Activated naive CD8-positive, alpha-beta T cell treated with anti-CD3 and anti-CD28 coated beads, Interleukin-2, amount 50 U/mL, for 24 hours (primary cell): ENCODE measurements at places on chromosomes 7 and 10.
A peak's percentile ranks its signal among the peaks of the same experiment; 100 is the strongest.

GRCh38 chr7:140478246-140479061, 851 bp downstream of the MKRN1 start:
- H3K27ac ChIP-seq = peak overlapping the region; percentile 85
- no peaks in the 10 kb centered on the region for H3K36me3 ChIP-seq
- H3K4me3 ChIP-seq = peak overlapping the region; percentile 87
- H3K4me1 ChIP-seq = peaks cover 31% of the 10 kb centered on the region
- no peaks in the 10 kb centered on the region for H3K27me3 ChIP-seq
- peak; percentile 42 for DNase-seq

DNA sequence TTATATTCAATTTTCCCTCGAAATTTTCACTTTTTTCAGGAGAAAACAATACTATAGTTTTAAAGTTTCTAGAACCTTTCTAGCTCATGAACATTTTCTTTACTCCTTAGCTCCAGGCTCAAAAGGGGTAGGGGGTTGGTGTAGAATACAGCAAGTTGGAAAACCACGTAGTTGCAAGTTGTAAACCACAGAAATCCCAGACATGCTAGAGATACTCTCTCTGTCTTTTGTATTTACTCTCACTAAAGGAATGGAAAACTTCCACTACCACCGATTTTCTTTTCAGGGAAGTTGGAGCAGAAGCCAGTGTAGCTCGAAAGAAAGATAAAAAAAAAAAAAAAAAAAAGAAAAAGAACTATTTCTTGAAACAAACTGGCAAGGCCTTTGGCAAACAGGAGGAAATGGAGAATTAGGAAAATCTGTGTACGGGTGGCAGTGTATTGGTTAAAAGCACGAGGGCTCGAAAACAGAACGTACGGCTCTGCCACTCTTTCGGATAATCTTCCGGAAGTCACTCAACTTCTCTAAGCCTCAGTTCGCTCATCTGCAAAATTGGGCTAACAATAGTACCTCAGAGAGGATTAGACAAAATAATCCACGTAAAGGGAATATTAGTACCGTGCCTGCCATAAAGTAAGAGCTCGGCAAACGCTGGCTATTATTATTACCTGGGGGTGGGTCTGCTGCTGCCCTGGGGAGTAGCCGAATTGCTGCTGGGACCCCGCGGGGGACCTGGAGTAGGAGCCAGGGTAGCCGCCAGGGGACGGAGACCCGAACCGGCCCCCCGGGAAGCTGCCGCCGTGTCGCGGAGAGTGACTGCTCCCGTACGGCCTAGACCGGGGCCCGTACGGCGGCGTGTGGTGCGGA, 628 bp downstream of the MPLKIP start:
- peak overlapping the region; percentile 98 for H3K27ac ChIP-seq
- no peak for DNase-seq
- H3K27me3 ChIP-seq = peaks cover 5% of the 10 kb centered on the region
- peak overlapping the region; percentile 93 for H3K4me3 ChIP-seq
- peaks cover 19% of the 10 kb centered on the region for H3K36me3 ChIP-seq

GRCh38 chr7:140031364-140031763, 31.4 kb downstream of the PARP12 start:
- no peak overlapping the region for H3K4me3 ChIP-seq
- no peak for DNase-seq
- peaks cover 32% of the 10 kb centered on the region for H3K36me3 ChIP-seq
- peaks cover 13% of the 10 kb centered on the region for H3K4me1 ChIP-seq
- no peaks in the 10 kb centered on the region for H3K27me3 ChIP-seq

DNA sequence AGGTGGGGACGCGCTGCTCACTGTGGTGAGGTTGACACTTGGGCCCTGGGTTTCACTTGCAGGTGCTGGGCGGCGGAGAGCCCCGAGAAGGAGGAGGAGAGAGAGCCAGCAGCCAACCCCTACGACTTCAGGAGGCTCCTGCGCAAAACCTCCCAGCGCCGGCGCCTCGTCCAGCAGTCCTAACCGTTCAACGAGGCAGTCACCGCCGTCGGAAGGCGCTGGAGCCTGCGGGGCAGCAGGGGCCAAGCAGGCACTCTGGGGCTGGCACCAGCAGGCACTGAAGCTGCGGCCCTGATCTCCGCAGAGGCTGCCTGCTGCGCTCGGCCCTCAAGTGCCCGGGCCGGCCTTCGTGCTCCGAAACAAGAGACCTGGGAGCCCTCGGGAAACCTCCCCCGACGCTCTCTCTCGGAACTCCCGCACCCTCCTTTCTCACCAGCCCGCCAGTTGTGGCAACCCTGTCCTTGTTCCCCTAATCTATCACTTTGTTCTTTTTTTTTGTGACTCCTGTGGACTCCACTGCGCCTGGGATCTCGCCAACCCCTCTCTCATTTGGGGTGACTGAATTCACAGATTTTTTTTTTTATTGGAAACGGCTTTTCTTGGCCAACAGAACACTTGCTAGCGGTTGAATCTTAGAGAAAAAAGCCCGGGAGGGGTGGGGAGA, 4.7 kb upstream of the GAD2 start:
- H3K27me3 ChIP-seq = peaks cover 53% of the 10 kb centered on the region
- H3K4me1 ChIP-seq = peaks cover 21% of the 10 kb centered on the region
- DNase-seq = no peak
- H3K27ac ChIP-seq = no peak overlapping the region
- H3K36me3 ChIP-seq = no peaks in the 10 kb centered on the region
- H3K4me3 ChIP-seq = no peak overlapping the region

GRCh38 chr7:191981-192649, at the start of gene FAM20C:
FAM20C (plus strand) TSS chr7:192571; CDS start chr7:193200, 629 bp downstream.
- H3K4me1 ChIP-seq = peaks cover 3% of the 10 kb centered on the region
- H3K27me3 ChIP-seq = peaks cover 31% of the 10 kb centered on the region
- no peak within 1 kb of the TSS for H3K27ac ChIP-seq
- DNase-seq = peak; percentile 48

DNA sequence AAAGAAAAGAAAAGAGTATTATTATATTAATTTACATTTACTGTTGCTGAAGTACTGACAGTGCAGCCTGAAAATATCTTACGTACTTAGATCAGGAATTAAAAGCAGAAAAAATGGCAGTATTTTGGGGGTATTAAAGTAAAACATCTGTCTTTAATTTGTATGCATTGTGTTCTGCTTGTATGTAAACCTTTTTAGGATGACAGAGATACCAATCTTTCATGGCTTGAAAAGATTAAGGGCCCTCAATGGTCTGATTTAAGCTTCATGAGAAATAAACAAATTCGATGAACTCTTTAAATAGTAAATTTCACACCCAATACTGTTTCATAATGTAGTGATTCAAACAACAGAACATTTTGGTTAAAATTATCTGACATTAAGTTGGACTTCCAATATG, 116.3 kb downstream of the MLLT10 start:
- DNase-seq = no peak
- H3K27me3 ChIP-seq = no peaks in the 10 kb centered on the region
- H3K4me1 ChIP-seq = peaks cover 17% of the 10 kb centered on the region
- no peak overlapping the region for H3K27ac ChIP-seq
- no peak overlapping the region for H3K4me3 ChIP-seq

- H3K4me3 ChIP-seq = no peak overlapping the region
- no peaks in the 10 kb centered on the region for H3K36me3 ChIP-seq
- DNase-seq = no peak
- no peaks in the 10 kb centered on the region for H3K27me3 ChIP-seq
These were observed 68.2 kb upstream of the GRM8 start for GRCh38 chr7:127320974-127321373.

DNA sequence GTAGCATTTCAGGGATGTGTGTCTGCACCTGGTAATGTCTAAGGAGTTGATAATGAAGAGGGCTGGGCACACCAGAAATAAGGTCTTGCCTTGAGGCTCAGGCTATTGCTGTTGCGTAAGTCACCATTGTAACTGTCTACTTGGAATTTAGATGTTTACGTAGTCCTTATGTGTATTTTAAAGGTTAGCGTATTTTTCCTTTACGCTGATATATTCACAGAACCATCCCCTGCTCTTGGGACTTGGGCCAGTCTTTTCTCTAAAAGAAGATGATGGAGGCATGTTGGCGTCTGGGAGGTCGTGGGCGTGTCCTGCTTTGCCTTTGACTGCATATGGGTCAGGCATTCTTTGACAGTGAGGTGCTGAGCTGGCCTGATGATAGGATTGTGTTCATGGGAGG, 14.7 kb downstream of the WDR37 start:
- H3K4me3 ChIP-seq = no peak overlapping the region
- H3K36me3 ChIP-seq = peaks cover 12% of the 10 kb centered on the region
- H3K4me1 ChIP-seq = peaks cover 42% of the 10 kb centered on the region
- peak overlapping the region; percentile 12 for H3K27ac ChIP-seq

DNA sequence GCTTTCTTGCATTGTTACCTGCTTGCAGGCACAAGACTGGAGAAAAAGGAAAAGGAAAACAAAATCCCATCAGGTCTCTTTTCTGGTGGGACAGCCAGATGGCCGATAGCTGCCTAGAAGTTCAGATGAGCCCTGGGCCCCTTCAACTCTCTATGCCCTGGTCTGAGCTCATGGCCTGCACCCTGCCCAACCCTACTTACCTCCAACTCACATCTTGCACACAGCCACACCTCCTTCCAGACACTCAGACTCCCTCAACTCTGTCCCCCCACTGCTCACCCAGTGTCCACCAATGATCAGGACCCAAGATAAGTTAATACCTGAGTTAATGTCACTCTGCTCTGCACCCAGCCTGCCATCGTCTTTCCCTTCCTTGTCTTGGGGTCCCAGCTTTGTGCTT, 10.9 kb downstream of the RBP3 start:
- DNase-seq = no peak
- H3K27me3 ChIP-seq = no peaks in the 10 kb centered on the region
- no peaks in the 10 kb centered on the region for H3K36me3 ChIP-seq
- H3K27ac ChIP-seq = no peak overlapping the region
- H3K4me1 ChIP-seq = no peaks in the 10 kb centered on the region

GRCh38 chr10:132539431-132539839, 1.8 kb downstream of the INPP5A start:
- peaks cover 61% of the 10 kb centered on the region for H3K4me1 ChIP-seq
- peaks cover 3% of the 10 kb centered on the region for H3K36me3 ChIP-seq
- H3K4me3 ChIP-seq = peak overlapping the region; percentile 87
- H3K27me3 ChIP-seq = no peaks in the 10 kb centered on the region
- H3K27ac ChIP-seq = peak overlapping the region; percentile 90

DNA sequence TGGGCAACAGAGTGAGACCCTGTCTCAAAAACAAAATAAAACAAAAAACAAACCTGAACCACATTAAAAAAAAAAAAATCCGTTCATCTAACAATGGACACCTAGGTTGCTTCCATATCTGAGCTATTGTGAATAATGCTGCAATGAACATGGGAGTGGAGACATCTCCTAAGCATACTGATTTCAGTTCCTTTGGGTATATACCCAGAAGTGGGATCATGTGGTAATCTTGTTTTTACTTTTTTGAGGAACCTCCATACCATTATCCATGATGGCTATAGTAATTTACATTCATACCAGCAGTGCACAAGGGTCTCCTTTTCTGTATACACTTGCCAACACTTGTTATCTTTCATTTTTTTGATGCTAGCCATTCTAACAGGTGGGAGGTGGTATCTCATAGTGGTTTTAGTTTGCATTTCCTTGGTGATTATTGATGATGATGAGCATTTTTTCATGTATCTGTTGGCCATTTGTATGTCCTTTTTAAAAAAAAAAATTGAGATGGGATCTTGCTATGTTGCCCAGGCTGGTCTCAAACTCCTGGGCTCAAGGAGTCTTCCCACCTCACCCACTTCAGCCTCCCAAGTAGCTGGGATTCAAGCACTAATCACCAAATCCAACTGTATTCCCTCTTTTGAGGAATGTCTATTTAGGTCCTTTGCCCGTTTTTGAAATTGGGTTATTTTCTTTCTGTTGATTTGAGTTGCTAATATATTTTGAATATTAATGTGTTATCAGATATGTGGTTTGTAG, 17.5 kb downstream of the CDK13 start:
- H3K4me3 ChIP-seq = no peak overlapping the region
- no peak for DNase-seq
- H3K27me3 ChIP-seq = no peaks in the 10 kb centered on the region
- H3K27ac ChIP-seq = no peak overlapping the region
- peaks cover 13% of the 10 kb centered on the region for H3K36me3 ChIP-seq

GRCh38 chr7:125573126-125573525, 643.5 kb upstream of the POT1 start:
- no peaks in the 10 kb centered on the region for H3K27me3 ChIP-seq
- DNase-seq = no peak
- no peaks in the 10 kb centered on the region for H3K36me3 ChIP-seq
- no peaks in the 10 kb centered on the region for H3K4me1 ChIP-seq
- H3K27ac ChIP-seq = no peak overlapping the region

GRCh38 chr10:131511391-131511790, 199.9 kb upstream of the TCERG1L start:
- no peaks in the 10 kb centered on the region for H3K4me1 ChIP-seq
- no peaks in the 10 kb centered on the region for H3K36me3 ChIP-seq

- H3K36me3 ChIP-seq = no peaks in the 10 kb centered on the region
- H3K4me3 ChIP-seq = no peak overlapping the region
- no peak for DNase-seq
- no peaks in the 10 kb centered on the region for H3K27me3 ChIP-seq
These were observed 594 bp downstream of the TDRD1 start for GRCh38 chr10:114179747-114180146.

- no peaks in the 10 kb centered on the region for H3K36me3 ChIP-seq
- peaks cover 8% of the 10 kb centered on the region for H3K4me1 ChIP-seq
- H3K4me3 ChIP-seq = no peak overlapping the region
These were observed 427.9 kb upstream of the CELF2 start for GRCh38 chr10:10589540-10590303.

DNA sequence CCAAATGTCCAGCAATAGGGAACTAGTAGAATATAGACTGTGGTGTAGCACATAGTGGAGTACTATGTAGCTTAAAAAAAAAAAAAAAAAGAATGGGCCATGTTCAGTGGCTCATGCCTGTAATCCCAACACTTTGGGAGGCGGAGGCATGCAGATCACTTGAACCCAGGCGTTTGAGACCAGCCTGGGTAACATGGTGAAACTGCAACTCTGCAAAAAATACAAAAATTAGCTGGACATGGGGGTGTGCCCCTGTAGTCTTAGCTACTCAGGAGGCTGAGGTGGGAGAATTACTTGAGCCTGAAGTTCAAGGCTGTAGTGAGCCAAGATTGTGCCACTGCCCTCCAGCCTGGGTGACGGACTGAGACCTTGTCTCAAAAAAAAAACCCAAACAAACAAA, 64.4 kb downstream of the CHN2 start:
- H3K27ac ChIP-seq = no peak overlapping the region
- DNase-seq = no peak
- H3K4me3 ChIP-seq = no peak overlapping the region
- H3K4me1 ChIP-seq = peaks cover 1% of the 10 kb centered on the region
- peaks cover 2% of the 10 kb centered on the region for H3K27me3 ChIP-seq
